ENCODE measurements at places on chromosomes 7 and 10.
A peak's percentile ranks its signal among the peaks of the same experiment; 100 is the strongest.

DNA sequence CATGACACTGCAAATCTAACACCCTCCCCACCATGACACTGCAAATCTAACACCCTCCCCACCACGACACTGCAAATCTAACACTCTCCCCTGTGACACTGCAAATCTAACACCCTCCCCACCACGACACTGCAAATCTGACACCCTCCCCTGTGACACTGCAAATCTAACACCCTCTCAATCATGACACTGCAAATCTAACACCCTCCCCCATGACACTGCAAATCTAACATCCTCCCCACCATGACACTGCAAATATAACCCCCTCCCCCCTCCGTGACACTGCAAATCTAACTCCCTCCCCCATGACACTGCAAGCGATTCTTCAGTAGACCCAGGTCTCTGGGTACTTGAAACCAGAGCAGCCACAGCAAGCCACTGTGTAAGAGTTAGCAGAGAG, 604.4 kb downstream of the DNAJB6 start:
- no peak for DNase-seq

- no peak for DNase-seq
These were observed 80.7 kb downstream of the SLC37A3 start for GRCh38 chr7:140317597-140317996.

GRCh38 chr10:107733328-107734130, 569.0 kb upstream of the SORCS1 start:
- DNase-seq: no peak

- no peak for DNase-seq
These were observed 303.9 kb downstream of the OTUD1 start for GRCh38 chr10:23742807-23743206.

DNA sequence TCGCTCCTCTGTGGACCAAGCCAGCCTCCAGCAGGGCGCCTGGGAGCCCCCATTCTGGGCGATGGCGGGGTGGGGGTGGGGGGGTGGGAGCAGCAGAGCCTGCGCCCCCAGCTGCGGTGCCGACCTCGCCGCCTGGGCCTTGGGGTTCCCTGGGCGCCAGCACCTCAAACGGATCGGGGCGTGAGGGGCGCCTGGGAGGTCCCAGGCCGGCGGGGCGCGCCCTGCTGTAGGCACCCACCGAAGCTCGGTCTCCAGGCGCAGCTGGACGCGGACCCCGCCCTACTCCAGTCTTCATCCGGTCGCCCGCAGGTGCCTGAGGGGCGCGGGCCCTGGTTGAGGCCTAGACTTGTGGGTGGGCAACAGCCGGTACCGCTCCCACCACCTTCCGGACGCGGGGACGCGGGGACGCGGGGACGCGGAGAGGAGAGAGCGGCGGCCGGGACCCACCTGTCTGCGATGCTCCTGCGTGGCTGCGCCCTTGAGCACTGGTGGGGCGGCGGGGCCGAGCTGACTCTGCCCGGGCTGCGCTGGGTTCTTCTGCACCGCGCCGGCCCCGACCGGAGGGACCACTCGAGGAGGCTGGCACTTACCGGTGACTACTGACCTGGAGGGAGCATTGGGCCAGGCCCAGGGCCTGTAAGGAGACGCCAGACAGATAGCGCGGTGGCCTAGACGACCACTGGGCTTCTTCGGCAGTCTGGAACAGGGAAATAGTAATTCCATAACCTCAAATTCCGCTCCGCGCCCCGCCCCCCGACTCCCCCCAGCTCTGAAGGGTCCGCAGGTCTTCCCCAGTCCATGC, 5.5 kb upstream of the KCP start:
- no peak for DNase-seq

DNA sequence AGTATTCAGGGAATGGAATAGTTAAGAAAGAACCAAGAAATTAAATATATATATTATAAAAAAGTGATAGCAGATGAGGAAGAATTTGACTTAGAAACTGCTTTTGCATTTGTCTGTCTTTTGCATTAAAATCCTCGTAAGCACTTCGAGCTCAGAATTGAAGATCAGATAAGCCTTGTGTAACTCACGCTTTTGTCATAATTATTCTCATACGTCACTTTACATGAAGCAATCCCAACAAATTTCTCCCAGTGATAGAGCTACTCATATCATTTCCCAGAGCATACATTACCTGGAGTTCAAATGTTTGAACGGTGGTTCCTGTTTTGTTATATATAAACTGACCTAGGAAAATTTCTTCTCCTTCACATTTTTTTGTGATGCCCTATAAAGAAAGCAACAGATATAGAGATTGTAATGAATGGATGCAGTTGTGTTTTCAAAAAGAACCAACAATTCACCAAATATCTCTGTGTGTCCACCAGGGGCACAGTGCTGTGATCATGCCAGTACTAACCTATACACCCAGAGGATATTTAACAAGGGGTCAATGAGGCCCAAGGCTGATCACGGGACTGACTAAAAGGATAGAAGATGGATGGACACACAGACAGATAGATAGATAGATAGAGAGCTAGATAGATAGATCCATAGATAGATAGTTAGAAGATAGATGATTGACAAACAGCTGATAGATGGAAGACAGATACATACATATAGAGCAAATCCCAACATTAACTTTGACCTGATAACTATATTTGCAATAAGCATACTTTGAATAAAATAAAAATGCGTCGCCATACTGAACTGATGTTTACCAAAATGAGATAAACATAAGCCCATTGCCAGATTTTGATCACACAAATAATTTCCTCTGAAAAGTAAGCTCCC, 9.3 kb upstream of the HUS1 start:
- DNase-seq: no peak

DNA sequence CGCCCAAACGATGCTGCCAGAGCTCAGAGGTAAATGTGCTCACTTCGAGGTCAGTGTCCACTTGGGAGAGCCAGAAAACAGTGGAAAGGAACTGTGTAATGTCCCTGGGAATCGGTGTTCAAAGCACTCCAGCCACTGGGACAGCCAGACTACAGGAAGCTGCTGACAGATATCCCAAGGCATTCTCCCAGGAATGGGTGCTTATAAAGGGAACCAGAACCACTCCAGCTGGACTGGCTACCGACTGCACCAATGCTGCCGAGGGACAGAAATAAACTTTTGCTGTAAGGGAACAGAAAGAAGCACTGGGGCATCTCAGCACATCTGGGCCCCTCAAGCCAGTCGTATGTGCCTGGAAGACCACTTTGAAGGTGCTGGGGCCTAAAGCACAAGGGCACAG, 76.7 kb downstream of the ATXN7L1 start:
- DNase-seq: no peak

- no peak for DNase-seq
These were observed 50.6 kb downstream of the PDK4 start for GRCh38 chr7:95545673-95546072.

- DNase-seq: peak; percentile 58
These were observed 230.6 kb upstream of the KIAA1217 start for GRCh38 chr10:23978317-23978716.

DNA sequence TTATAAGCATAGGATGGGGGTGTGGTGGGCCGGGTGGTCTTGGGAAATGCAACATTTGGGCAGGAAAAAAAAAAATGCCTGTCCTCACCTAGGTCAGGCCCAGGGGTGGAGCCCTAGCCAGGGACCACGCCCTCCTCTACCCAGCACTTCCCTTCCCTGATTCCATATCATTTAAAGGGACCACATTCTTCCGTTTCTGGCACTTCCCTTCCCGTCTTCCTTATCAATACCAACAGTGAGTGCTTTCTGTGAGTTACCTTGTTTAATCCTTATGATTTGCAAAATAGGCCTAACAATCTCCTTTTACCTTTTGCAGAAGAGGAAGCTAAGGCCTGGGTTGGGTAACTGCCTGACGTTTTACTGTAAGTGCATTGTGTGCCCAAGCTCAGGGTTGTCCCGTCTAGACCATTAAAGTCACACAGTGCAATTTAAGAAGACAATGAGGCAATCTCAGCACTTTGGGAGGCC, 16.7 kb upstream of the C10orf95 start:
- DNase-seq: no peak

GRCh38 chr10:47311932-47312662, 10.2 kb upstream of the GDF2 start:
- peak; percentile 89 for DNase-seq

- no peak for DNase-seq
These were observed 119.1 kb downstream of the PFKFB3 start for GRCh38 chr10:6321880-6322279.

DNA sequence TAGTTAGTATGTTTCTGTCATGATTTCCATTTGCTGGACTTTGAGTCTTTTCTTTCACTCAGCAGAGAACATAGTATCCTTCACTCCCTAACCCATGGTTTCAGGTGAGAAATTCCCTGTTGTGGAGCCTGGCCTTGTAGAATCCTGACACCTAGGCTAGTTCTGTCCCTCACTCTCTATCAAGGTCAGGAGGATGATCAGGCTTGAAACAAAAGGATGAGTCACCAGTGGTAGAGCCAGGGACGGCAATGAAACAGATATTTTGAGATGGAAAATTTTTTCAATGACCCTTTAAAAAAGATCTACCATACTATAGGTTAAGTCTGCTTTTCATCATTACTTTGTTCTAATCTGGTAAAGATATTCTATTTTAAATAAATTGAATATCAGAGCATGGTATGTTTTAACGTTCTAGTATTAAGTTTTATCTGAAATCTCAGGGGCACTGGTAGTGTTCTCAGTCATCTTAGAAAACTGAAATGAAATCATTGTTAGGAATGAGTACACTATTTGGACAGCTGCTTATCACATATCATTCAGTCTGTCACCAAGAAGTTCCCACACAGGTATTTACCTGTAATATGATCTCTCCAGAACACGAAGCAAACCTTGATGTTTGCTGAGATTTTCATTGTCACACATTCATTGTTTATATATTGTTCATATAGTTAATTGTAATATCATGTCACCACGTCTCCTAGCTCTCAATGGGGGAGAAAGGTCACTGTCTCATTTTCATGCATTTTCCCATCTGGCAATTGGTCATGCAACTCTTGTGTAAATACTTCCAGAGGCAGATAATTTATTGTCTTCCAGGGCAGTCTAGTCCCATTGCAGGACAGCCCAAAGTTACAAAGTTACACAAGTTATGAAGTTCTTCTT, 299.9 kb upstream of the LRRTM3 start:
- DNase-seq: no peak

DNA sequence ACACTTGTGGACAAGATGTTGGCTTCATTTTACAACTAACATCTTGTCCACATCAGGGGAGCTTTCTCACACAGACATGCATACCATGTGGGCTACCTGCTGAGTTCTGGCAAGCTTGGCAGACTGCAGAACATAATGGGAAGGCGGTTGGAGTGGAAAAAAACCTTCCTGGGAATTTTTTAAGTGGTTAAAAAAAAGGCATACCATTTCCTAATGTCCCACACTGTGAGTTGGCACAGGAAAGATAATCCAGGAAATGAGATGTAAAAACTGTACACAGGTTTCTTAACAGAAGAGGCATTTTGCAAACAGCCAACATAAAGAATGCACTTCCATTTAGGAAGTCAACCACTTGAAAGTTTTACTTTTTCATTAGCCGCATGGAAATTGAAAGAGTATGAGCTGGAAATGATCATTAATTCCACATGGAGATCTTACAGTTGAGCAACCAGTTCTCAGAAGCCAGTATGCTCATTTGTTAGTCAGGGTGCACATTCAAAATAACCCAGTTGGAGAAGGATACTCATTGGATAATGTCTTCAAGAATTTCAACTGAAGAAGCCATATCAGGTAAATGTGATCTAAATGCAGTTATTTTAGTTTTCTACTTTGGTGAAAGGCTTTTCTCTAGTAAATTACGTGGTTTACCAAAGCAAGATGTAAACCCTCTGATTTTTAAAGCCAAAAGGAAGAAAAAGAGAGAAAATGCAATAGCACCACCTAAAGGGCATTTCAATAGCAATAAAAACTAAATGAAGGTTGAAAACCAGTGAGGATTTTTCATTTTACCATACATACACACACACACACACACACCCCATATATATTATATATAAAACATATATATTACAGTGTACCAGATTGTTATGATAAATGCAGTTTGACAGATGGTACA, 194.0 kb downstream of the TAX1BP1 start:
- no peak for DNase-seq

GRCh38 chr7:131513245-131514061, 43.0 kb downstream of the PODXL start:
- DNase-seq: peak; percentile 93

All from eye (tissue), 1 donor.